ENCODE measurements at places on chromosomes 7 and 10.

DNA sequence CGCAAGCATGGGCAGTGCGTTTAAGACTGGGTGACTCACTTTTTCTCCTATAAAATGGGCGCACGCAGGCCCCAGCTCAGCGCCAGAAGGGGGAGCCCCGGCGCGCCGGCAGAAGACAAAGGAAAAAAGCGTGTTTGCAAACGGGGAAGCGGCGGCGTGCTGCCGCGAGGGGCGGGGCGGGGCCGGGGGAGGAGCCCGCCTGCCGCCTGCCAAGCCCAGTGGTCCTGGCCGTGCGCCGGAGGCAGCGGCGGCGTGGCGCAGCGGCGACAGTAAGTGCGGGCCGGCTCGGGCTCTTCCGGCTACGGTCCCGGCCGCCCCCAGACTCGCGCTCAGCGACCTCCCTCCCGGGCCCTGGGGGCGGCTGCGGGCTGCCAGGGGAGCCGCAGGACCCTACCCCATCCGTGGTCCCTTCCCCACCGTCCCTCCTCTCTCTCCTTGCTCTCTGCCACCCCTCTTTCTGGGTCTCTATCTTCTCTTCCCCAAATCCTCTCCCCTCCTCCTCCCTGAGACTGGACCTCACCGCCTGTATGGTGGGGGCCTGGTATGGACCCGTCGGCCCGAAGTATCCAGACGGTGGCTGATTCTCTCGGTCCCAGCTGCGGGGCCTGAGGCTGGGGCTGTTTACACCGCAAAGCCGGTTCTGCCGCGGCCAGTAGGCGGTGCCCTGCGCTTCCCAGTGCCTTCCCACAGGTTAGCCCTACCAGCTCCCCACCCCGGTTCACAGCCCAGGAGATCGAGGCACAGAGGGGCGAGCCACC is at the start of gene SLC29A3:
SLC29A3 (plus strand) TSS at position 218 of the 758 bp plus-strand sequence; CDS start at position 269, 51 bp downstream.
- DNase-seq: peak; percentile 75

DNA sequence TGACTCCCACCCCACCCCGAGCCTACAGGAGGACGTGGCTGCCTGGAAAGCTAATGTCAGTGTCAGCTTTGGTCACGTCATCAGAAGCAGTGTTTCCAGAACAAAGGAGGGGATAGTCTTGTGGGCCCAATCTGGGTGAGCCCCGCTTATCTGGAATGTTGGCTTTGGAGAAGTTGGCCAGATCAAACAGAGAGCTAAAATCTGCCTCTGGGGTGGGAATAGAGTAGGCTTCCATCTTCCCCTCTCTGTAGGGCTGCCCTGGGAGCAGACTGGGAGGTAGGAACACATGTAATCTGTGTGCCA is 32.5 kb downstream of the SRRM3 start:
- no peak for DNase-seq

GRCh38 chr10:35178331-35178730 is 51.7 kb downstream of the CREM start:
- no peak for DNase-seq

GRCh38 chr7:124635416-124635815 is 130.2 kb downstream of the GPR37 start:
- DNase-seq: no peak

DNA sequence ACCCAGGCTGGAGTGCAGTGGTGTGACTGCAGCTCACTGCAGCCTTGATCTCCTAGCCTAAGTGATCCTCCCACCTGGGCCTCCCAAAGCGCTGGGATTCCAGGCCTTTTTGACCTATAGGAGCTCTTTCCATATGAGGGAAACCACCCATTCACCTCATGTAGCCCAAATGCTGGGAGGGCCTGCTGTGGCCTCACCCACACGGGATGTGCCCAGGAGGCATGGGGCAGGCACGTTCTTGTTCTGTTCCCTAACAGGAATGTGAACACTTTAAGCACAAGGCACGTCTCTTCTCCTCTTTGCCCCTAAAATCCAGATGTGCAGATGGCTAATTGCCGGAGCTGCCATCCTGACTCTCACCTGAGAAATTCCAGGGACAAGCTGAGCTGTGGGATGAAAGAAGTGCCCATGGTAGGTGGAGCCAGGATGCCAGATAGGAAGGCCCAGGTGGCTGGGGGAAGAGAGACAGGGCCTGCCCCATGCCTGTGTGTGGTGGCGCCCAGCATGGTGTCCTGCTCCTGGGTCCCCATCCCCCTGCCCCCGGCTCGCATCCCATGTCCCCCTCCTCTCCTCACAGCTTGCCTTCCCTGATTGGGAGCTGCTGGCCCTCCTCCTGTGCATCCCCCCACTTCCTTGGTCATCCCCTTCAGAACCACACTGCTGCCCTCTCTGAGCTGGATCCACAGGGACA is 17.3 kb downstream of the CAMK2B start:
- DNase-seq: no peak

GRCh38 chr7:45610660-45611299 is 36.6 kb downstream of the ADCY1 start:
- DNase-seq: no peak

DNA sequence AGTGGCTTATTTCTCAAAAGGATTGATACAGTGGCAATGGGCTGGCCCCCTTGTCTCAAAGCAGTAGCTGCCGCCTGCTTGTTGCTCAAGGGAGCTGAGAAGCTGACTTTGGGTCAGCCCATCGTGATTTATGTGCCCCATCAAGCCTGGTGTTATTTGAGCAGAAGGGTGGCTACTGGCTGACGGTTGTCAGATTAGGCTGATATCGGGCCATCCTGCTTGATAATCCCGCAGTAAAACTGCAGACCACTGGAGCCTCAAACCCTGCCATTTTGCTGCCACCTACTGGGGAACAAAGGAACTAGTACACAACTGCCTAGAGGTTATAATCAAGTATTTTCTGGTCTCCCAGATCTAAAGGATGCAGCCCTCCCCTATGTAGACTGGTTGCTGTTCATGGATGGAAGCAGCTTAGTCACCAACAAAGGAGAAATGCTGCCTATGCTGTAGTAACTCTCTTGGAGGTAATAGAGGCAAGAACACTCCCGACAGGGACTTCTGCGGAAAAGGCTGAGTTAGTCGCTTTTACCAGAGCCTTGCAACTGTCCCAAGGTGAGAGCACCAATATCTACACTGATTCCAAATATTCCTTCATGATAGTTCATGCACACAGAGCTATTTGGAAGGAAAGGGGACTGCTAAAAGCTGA is 65.9 kb upstream of the ZNF92 start:
- peak; percentile 28 for DNase-seq

GRCh38 chr10:110323503-110323902 is 18.8 kb upstream of the SMNDC1 start:
- no peak for DNase-seq

DNA sequence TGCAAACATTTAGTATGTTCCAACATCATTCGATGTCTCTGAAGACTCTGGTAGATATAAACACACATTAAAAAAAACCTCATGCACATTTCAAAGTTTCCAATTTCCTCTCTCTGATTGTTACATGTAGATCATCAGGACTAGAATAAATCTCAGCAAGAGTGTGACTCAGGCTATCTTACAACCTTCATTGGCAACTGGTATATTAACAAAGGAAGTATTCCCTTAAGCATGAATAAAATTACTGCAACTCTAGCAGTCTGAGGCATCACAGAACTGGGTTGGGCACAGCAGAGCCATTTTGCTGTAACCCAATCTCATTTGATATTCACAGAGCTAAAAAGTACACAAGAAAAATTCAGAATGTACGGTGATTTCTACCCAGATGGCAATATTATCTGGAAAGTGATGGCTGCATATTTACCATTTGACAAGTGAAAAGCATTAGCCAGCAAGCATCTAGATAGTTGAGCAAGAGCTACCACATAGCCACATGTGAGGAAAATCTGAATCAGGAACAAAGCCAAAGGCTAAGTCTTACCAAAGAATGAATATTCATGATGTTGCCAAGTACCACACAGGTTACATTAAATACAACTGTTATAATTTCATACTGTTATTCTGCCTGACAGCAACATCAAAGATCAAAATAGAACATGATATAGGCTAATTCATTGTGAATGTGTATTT is 232.2 kb downstream of the CRPPA start:
- no peak for DNase-seq

GRCh38 chr7:118918556-118918955 is 694.1 kb downstream of the ANKRD7 start:
- DNase-seq: no peak

- DNase-seq: no peak
These were observed 35.8 kb upstream of the GPR37 start for GRCh38 chr7:124801330-124801895.

- no peak for DNase-seq
These were observed 309.4 kb downstream of the TWIST1 start for GRCh38 chr7:18808026-18808425.

DNA sequence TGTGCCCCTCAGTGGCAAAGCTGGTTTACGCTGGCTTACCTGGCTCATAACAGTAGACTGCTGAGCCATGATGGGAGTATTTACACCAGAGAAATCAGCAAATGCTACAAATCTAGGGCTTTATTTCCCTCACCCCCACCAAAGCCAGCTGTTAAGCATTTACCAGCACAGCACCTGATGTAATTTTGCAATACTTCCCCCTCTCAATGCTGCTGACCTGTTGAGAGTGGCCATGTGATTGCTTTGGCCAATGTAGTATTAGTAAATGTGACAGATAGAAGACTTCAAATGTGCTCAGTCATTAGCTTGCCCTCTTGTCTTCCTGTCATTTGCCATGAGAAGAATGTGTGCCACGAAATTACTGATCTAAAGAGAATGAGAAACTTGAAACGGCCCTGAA is 46.6 kb downstream of the HERPUD2 start:
- no peak for DNase-seq

DNA sequence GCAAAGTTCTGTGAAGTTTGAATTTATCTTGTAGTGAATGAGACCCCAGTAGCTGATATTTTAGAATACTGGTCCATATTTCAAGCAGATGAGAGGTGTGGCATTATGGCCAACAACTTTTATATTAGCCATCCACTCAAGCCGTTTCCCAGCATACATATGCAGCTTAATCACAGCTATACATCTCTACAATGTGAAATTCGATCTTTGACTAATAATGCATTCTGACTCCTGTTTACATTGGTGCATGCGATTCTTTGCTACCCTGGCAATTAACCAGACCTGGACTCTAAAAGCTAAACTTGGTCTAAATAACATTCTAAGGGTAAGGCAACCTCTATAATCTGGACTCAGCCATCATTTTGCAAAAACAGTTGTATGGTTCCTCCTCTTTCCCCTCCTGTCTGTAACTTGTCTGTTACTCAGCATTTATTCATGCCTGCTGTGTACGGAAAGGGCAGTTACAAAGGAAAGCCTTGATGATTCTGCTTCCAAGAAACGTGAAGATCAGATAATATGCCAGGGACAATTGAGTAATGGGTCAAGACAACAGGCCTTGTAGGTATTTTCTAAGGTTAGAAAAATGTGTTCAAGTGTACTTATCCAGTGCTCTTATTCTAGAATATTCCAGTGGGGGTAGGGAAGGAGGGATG is 50.6 kb downstream of the PNLIPRP2 start:
- DNase-seq: no peak

GRCh38 chr7:15446280-15446679 is 115.5 kb downstream of the AGMO start:
- no peak for DNase-seq

GRCh38 chr7:121012170-121012874 is 23.8 kb downstream of the CPED1 start:
- no peak for DNase-seq

- no peak for DNase-seq
These were observed 2.8 kb upstream of the SMARCD3 start for GRCh38 chr7:151251328-151251688.

DNA sequence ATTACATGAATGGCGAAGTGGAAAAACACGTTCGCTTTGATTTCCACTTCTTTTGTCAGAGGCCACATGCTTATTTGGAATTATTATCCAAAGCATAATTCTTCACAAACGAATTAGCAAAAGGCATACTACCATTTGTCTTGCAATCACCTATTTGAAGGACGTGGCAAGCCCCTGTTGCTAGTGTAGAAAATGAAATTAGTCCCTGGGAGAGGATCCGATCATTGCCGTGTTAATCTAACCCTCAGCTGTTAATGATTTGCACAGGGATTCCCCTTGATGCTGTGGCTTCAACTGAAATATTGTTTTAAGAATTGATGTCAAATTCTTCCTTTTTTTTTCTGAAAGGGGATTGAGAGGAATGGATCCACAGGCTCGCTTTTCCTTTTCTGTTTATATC is 4.6 kb downstream of the AGMO start:
- DNase-seq: no peak

DNA sequence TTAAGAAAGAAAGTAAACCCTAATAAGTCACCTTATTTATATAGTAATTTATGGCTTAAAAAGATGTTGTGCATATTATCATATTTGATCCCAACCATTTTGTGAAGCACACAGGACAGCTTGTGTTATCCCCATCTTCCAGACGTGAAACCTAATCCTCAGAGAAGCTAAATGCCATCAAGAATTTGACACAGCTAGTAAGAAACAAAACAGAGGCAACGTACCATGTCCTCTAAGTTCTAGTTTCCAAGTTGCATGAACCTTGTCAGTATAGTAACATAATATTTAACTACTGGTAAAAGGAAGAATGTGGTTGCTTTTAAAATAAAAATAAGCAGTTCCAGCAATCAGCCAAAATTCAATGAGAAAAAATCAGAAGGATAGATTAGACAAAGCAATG is 41.5 kb downstream of the PTN start:
- no peak for DNase-seq

- DNase-seq: no peak
These were observed 7.4 kb upstream of the RAMP3 start for GRCh38 chr7:45150199-45150598.

DNA sequence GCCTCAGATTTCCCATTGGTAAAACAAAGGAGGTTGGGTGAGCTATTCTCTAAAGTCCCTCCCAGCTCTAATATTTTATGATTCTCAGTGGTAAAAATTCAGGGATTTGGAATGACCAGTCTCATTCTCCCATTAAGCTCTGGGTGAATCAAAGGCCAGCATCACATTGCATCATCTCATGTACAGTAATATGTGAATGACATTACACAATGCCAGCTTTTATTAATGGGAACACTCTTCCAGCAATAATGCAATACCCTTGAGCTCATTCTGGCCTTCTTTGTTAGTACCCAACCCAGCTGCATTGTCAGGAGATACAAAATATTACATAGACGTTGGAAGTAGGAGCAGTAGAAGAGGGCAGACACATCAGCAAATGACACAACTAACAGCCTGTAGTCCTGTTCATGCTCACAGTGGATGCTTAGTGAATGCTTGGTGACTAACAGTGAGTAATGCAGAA is 100.0 kb upstream of the EGR2 start:
- DNase-seq: no peak

DNA sequence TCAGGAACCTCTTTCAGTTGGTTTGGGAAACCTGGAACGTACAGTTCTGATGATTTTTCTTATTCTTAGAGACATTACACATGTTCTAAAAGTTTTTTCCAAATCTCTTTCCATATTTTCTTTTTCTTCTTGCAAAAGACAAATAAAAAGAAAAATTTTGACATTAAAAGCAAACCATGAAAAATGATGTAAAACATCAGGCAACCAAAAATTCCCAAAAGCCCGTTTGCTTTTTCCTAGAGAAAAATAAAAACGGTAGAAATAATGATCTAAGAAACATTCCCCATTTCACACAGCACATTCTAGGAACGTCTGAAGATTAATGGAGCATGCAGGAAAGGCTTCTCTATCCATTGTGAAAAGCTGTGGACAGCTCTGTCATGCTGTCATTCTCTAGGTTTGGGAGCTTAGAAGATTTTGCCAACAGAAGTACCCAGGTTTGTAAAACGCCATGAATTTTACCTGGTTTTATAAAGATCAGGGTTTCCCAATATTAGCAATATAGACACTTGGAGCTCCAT is 11.2 kb upstream of the PRTFDC1 start:
- no peak for DNase-seq

GRCh38 chr7:86818903-86819302 is 175.2 kb downstream of the GRM3 start:
- no peak for DNase-seq
